ENCODE measurements at places on chromosomes 1 and 21.

DNA sequence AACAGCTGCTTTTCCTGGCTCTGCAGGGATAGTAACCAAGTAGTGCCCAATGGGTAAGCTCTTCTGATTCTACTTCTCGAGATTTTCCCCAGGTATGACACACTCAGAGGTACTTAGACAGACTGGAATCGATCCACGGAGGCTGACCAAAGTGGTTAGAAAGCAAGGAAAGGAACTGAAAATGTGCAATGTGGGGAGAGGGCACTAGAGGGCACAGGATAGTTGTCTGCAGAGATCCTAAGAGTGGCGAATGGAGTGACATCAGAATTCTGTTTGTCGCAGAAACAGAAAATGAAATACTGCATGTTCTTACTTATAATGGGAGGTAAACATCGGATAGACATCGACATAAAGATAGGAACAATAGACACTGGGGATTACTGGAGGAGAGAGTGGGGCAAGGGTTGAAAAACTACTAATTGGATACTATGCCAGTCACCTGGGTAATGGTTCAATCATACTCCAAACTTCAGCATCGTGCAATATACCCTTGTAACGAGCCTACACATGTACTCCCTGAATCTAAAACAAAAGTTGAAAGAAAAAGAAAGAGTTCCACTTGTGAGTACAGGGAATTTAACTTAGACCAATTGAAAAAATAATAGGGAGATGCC is 23.3 kb downstream of the CYP2J2 start:
- no peak for DNase-seq

DNA sequence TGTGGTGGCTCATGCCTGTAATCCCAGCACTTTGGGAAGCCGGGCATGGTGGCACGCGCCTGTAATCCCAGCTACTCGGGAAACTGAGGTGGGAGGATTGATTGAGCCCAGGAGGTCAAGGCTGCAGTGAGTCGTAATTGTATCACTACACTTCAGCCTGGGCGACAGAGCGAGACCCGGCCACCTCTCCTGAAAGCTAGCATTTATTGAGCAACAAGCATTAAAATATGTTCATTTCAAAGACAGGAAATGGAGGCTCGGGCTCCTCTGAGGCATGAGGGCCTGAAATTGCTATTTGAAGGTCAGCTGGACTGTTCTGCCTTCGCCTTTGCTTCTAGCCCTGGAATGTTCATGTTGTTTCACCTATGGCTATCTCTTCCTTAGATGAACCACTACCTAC is 34.5 kb downstream of the SPATA21 start:
- no peak for DNase-seq

DNA sequence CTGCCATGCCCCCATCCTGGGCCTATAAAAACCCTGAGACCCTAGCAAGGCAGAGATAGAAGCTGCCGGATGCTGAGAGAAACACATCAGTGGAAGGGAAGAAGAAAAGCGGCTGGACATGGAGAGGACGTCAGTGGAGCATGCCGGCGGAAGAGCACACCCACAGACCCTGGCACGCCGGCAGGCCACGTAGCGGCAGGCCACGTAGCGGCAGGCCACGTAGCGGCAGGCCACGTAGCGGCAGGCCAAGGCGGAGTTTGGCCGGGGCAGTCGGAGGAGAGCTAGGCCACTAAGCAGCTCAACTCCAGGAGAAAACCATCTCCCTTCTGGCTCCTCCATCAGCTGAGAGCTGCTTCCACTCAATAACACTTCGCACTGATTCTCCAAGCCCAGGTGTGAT is 35.1 kb downstream of the LRRC3 start:
- no peak for DNase-seq

DNA sequence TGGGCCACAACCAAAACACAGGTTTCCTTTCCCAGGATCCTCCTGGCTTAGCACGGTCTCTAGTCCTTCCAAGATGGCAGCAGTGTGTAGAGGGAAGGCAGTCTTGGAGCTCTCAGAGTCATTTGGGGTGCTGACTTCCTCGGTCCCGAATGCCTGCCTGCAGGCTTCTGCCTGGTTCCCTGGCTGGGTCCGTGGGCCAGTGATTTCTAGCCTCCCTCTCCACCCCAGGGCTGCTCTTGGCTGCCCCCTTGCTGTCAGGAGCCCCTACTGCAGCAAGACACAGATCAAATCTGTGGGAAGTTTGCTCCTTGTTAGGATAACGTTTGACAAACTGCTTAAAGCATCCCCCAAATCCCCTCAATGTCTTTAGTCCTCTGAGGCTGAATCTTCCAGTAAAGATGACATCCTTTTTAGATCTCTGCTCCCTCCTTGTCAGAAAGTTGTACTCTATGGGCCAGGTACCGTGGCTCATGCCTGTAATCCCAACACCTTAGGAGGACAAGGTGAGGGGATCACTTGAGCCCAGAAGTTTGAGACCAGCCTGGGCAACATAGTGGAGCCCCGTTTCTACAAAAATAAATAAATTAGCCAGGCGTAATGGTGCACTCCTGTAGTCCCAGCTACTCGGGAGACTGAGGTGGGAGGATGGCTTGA is 272.5 kb downstream of the RRAGC start:
- DNase-seq = peak; percentile 62

DNA sequence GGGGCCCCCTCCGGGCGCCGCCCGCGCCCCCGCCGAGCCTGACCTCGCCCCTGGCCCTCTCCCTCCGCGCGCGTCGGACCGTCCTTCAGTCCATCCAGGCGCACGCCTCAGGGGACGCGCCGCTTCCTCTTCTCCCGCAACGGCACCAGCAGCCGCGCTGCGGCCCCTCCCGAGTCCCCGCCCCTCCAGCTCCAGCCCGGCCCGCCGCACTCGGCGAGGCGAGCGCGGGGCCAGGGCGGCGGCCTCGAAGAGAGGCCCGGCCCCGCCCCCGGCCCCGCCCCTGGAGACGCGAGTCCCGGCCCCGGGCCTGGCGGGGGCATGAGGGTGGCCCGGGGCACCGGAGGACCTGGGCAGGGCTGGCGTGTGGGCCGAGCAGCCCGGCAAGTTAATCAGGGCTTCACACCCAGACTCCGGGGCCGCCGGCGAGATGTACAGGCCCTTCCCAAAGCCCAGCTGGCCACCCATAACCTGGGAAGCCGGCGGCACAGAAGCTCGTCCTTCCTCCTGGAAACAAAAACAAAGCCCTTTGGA is at the start of gene IGSF3:
Gene IGSF3 (minus strand): TSS at position 159 of the 531 bp plus-strand sequence. CDS start 1,407 bp downstream, outside the sequence.
- no peak for DNase-seq
